ENCODE measurements at places on chromosomes 4 and X.
A peak's percentile ranks its signal among the peaks of the same experiment; 100 is the strongest.

GRCh38 chr4:48777739-48778138 is 2.3 kb downstream of the FRYL start:
- no peak for DNase-seq

DNA sequence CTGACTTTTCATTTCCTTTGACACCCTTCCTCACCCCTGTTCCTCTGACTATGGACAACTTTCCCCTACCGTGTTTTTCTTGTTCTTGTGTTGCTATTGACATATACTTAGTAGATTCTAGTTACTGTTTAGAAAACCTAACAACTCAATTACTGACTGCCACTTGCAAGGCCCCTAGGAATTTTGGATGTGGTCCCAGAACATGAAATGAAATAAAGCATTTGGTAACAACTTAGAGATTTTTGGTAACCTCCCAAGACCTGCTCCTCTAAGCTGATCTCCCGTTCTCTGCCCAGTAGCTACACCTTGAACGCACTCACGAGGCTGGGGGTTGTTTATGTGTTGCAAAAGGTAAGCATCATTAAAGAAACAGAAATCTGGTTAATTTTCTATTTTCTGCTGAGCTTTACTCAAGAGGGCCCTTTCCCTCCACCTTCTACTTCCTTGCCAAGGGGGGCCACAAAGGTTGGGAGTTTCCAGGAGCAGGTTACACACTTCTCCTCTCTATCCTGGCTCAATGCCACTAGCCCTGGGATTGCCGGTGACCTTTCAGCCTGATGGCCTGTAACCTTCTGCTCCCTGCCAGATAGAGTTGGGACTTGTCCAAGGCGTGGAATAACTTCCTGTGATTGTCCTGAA is 20.5 kb downstream of the GAB3 start:
- DNase-seq: no peak

GRCh38 chr4:184310171-184310567 is 92.5 kb upstream of the ENPP6 start:
- no peak for DNase-seq

GRCh38 chr4:43136752-43137151 is 244.2 kb downstream of the GRXCR1 start:
- no peak for DNase-seq

DNA sequence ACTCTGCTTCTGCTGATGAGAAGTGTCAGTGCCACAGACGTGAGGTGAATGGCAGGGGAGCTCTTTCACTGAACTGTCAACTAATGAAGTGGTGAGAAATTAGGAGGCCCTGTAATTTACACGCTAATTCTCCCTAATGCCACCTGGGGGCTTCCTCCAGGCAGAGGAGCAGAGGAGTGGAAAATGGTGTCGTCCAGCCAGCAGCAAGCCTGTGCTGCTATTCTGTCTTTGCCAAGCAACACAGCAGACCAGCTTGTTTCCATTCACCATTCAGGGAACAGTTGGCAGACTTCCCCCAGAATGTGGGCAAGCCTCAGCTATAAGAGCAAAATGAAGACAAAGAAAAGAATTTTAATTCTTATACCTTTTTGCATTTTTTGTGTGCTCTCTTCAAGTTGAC is 245.2 kb upstream of the TET2 start:
- DNase-seq: no peak

- DNase-seq: peak; percentile 21
These were observed 829 bp downstream of the ELOVL6 start for GRCh38 chr4:110197529-110198042.

GRCh38 chrX:153685156-153685536 is 2.6 kb upstream of the SLC6A8 start:
- no peak for DNase-seq

- DNase-seq: no peak
These were observed 23.1 kb downstream of the AIMP1 start for GRCh38 chr4:106339431-106339830.

- DNase-seq: no peak
These were observed 119.0 kb upstream of the WDR17 start for GRCh38 chr4:175946472-175947116.

- DNase-seq: no peak
These were observed 353.2 kb downstream of the PDHA2 start for GRCh38 chr4:96193061-96193460.

DNA sequence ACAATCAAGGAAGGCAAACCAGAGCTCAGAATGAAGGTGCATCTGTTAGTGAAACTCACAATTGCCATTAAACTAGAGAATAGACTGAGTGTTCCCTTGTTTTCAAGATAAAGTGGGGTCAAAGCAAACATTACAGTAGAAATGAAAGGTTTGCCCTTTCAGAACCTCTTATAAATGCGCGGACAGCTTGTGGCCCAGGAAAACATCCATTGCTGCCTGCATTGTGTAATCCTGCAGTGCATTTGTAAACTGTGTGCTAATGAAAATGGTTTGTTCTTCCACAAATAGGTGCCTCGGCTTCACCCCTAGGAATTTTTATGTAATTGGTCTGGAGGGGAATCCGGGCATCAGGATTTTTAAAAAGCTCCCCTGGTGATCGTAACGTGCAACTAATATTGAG is 62.8 kb downstream of the SNX25 start:
- no peak for DNase-seq

GRCh38 chrX:47170861-47171692 is 22.6 kb upstream of the UBA1 start:
- no peak for DNase-seq

DNA sequence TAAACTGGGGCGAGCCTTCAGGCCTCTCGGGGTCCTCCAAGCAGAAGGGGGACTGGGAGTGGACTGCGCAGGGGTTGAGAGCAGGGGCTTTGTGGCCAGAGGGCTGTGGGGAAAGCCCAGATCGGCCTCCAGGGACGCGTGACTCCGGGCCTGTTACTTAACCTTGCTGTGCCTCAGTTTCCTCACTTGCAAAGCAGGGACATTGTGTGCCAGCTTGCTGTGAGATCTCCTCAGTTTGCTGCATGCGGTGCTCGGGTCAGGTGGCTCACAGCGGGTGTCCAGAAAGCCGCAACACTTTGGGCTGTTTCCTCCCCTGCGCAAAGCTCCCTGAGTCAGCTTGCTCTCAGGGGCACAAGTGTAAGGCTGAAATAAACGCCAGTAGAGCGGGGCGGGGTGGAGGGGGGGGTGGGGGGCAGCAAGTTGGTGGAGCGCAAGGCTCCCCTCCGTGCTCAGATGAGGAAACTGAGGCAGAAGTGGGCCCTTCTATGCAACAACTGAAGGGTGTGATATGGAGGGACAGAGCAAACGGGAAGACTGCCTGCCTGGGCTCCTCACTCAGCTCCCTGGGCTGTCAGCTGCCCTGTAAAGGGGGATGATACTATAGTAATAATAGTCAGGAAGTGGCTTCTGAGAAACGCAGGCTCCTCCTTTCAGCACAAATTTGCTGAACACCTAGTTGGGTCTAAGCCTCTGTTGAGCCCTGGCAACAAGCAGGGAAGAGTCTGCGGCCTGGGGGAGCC is 101.0 kb downstream of the HMX1 start:
- no peak for DNase-seq

DNA sequence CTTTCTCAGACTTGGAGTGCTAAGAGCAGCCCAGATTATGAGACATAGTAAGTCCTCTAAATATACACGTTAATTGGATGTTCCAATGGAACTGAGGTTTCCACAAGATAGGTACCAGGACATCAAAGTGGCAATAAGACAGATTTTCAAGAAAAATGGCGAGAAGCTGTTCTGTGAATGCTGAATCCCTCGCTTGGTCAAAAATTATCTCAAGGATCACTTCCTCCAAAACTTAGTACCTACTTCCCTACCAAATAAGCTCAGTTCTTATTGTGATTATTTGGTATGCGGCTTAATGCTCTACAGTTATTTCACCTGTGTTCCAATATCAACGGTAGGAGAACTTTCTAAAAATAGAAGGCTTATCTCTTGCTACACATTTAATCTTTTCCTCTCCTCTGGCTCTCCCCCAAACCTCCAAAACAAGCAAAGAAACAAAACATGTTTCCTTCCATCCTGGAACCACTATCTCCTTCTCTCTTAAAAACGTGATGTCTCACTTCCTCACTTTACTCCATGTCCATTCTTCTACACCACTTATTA is 14.7 kb downstream of the PDGFC start:
- no peak for DNase-seq

DNA sequence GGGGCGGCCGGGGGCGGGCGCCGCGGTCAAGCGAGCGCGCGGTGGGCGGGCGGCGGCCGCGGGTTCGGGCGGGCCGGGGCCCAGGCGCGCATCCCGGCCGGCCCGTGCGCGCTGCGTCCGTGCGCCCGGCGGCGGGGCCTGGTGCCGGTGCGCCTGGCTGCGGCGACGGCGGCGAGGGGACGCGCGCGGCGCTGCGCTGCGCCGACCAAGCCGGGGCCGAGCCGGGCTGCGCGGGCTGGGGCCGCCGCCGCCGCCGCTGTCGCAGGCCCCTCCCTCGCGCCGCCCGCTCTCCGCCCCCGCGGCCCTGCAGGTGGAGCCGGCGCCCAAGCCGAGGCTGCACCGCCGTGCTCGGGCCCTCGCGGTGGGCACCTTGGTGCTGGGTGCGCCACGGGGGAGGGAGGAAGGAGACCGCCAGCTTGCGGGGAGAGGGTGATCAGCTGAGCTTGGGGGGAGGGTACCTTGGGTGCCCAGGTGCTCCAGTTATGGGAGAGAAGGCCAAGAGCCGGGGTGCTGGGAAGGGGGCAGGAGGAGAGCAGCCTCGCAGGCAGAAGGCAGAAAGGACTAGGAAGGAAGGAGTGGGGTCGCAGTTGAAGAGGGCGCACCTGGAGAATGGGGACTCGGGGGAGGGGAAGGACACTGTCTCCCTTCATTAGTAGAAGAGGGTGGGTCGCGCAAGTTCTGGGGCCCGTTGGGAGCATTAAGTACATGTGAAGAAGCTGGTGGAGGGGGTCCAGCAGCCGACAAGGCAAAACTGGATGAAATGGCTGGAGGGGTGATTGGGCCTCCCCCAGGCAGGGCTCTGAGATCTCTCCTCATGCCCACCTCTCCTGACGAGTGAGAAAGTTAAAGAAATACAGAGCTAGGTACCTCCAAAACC is at the start of gene PPP2R2C:
PPP2R2C (minus strand) TSS at position 228 of the 877 bp plus-strand sequence. CDS start 385 bp downstream, outside the sequence.
- DNase-seq: no peak

- no peak for DNase-seq
These were observed 19.4 kb upstream of the SMIM31 start for GRCh38 chr4:164734484-164734883.

DNA sequence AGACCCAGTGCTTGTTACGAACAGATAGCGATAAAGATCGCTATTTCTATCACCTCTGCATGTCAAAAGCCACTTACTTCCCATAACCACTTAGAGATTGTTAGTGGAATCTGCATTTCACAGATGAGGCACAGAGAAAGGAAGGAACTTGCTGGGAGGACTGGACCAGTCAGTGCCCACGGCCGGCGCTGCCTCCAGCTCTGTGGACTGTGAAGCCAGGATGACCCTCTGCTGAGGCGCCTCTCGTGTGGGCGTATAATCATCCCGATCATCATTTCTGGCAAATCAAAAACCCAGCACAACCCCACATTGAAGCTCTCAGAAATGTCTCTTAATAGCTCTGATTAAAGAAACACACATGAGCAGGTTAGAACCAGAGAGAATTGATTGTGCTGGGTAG is 61.5 kb upstream of the ADRA2C start:
- DNase-seq: no peak

- DNase-seq: no peak
These were observed 29.6 kb downstream of the TLR10 start for GRCh38 chr4:38752941-38753806.

DNA sequence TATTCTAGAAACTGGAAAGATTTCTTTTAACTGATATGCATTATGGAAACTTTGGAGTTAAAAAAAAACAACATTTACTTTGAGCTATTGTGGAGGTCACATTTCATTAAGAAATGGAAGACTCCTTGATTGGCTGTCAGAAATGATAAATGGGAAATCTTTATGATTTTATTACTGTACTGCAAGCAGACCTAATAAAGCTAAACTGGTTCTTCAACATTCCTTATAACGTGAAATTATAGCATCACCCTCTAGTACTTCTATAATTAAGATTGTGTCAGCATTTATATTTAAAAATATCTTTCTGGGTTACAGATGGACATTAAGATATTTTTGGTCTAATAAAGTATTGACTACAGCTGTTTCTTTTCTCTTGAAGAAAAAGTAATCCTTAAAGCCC is 213.8 kb upstream of the PACRGL start:
- no peak for DNase-seq

DNA sequence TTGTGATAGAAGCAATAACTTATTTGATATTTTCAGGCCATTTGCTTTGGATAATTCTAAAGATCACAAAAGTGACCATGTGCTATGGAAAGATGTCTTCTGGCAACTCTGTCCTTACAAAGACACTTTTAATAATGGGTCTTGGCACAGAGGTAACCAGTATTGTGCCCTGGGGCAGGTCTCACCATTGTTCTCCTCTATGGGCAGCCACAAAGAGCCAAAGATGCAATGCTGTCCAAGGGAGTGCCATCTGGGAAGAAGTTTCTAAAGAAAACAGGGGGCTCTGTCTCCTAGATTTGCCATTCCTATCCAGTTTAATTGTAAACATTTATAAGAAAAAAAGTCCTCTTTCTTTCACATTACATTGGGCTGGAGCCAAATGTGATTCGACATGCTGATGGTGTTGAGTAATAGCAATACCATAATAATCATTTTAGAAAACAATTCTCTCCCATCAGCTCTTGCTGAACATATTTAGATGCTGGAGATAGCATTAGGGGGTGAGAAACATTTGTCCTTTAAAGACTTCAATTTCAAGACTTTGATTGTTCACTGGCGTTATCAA is 179.9 kb downstream of the KIT start:
- no peak for DNase-seq

DNA sequence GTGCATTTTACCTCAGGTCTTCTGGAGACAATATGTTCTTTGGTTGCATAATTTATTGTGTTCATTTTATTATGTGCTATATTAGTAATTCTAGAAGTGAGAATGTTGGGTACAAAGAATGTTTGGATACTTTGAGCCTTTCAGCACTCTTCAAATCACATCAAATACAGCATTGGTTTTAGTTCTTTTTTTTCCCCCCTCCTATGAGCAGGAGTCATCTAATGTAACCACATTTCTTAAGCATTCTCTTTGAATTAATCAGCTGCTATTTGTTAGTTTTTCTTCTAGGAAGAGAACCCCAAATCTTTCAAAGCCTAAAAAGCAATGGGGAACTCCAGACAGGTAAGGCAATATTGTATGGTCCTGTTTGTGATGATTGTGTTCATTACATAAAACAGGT is 46.7 kb downstream of the ARL9 start:
- no peak for DNase-seq

All from stimulated activated CD8-positive, alpha-beta memory T cell treated with anti-CD3 and anti-CD28 coated beads, Interleukin-15, amount 100 ng/mL, for 4 hours (primary cell).